ENCODE measurements at places on chromosomes 3 and 15.
A peak's percentile ranks its signal among the peaks of the same experiment; 100 is the strongest.

- H3K36me3 ChIP-seq, result no peaks in the 10 kb centered on the region
- DNase-seq, result no peak
- no peaks in the 10 kb centered on the region for H3K4me1 ChIP-seq
Measured at GRCh38 chr15:68655686-68656437, 77.1 kb downstream of the CORO2B start.

GRCh38 chr3:147030274-147030673, 376.1 kb downstream of the ZIC4 start:
- no peaks in the 10 kb centered on the region for H3K27me3 ChIP-seq
- no peaks in the 10 kb centered on the region for H3K36me3 ChIP-seq
- no peak overlapping the region for H3K4me3 ChIP-seq
- H3K4me1 ChIP-seq, result no peaks in the 10 kb centered on the region

DNA sequence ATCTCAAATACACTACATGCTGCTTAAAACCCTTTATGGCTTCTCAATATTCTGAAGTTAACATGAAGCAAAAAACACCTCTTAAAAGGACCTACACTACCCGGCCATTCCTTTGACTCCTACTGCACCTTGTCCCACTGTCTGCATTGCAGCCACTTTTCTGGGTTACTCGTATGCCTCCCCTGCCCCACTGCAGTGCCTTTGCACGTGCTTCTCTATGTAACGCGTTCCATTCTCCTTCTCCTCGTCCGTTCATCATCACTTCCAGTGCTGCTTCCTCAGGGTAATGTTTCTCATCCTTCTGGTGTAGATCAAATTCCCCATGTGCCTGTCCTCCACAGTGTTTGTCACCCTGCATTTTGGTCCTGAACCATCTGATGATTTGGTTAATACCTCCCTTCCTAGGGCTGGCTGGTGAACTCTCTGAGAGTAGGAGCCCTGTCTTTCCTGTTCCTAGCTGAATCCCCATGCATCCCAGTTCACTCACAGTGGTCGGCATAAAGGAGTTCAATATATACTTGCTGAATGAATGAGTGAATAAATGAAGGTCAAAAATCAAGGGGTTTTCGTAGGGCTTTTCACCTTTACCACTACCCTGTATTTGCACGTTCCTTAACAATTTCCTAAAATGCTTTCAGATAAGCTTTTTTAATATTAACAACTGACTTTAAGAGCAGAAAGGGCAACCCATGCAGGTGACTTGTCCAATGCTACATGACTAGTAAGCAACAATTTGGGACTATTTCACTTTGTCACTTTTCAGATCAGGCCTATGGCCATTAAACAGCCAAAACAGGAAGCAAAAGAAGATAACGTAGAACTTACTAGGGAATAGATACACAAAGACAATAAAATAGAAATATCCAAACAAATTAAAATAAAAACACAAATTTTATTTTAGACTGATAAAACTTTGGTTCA, 2.4 kb upstream of the STT3B start:
- H3K4me3 ChIP-seq, result no peak overlapping the region
- H3K36me3 ChIP-seq, result peaks cover 37% of the 10 kb centered on the region
- no peak for DNase-seq
- H3K27ac ChIP-seq, result no peak overlapping the region
- H3K27me3 ChIP-seq, result no peaks in the 10 kb centered on the region

GRCh38 chr3:119636891-119637611, 23.3 kb downstream of the POPDC2 start:
- H3K27ac ChIP-seq, result no peak overlapping the region
- no peaks in the 10 kb centered on the region for H3K27me3 ChIP-seq
- no peaks in the 10 kb centered on the region for H3K4me1 ChIP-seq
- H3K4me3 ChIP-seq, result no peak overlapping the region

DNA sequence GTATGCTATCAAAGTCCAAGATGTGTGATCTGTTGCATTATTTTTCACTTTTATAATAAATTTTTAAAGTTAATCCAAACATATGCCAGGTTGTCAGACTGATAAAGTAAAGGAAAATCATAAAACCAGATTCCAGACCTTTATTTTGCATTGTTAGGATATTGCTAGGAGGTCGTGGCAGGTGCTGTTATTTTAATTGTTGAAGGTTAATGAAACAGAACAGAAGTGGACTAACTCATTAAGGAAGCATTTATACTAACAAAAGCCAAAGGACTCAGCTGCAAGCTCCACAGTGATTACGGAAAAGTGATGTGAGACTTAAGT, 63.1 kb downstream of the DCLK3 start:
- no peak overlapping the region for H3K4me3 ChIP-seq
- H3K4me1 ChIP-seq, result peaks cover 10% of the 10 kb centered on the region
- peaks cover 5% of the 10 kb centered on the region for H3K36me3 ChIP-seq
- H3K27ac ChIP-seq, result no peak overlapping the region
- H3K27me3 ChIP-seq, result no peaks in the 10 kb centered on the region

DNA sequence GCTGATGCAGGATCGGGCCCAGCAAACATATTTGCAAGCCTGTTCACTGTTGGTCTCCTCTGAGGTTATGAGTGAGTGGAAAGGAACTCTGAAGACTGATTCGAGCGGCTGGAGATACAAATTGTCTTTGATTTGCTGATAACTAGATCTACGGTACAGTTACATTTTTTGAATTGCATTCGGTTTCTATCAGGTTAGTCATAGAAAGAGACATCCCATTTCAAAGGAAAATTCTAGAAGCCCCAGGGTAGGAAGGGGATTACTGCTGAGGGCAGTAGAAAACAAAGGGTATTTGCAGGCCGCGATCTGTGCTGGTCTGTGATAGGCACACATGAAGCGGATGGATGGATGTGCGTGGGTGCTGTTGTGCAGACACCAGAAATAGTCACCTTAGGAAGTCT, 228.4 kb downstream of the ITPR1 start:
- H3K4me3 ChIP-seq, result no peak overlapping the region
- no peaks in the 10 kb centered on the region for H3K27me3 ChIP-seq
- H3K27ac ChIP-seq, result no peak overlapping the region
- H3K4me1 ChIP-seq, result peaks cover 20% of the 10 kb centered on the region
- no peaks in the 10 kb centered on the region for H3K36me3 ChIP-seq

DNA sequence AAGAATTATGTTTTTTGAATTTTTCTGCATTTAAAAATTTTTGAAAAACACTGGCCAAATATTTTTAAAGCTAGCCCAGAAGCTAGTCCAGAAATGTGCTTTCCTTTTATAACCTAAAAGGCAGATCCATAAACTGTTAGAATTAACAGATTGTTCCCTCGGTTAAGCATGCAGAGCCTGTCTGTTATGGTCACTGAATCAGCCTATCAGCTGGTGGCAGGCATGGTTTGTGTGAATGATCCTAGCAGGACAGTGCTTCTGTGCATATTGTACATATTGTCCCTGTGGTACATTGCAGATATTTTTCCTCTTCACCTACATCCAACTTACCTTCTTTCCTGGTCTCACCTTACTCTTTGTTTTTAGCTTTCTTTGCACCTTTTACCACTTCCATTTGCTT, 53.3 kb downstream of the RARB start:
- H3K36me3 ChIP-seq, result peaks cover 5% of the 10 kb centered on the region
- no peak overlapping the region for H3K4me3 ChIP-seq
- no peak for DNase-seq
- peak overlapping the region; percentile 29 for H3K27ac ChIP-seq
- H3K4me1 ChIP-seq, result peaks cover 32% of the 10 kb centered on the region

- no peak for DNase-seq
- H3K27ac ChIP-seq, result no peak overlapping the region
- no peaks in the 10 kb centered on the region for H3K4me1 ChIP-seq
- no peak overlapping the region for H3K4me3 ChIP-seq
- H3K36me3 ChIP-seq, result peaks cover 5% of the 10 kb centered on the region
Measured at GRCh38 chr15:56168394-56168793, 75.3 kb downstream of the RFX7 start.

- H3K27ac ChIP-seq, result no peak overlapping the region
- DNase-seq, result no peak
- H3K27me3 ChIP-seq, result peaks cover 54% of the 10 kb centered on the region
- H3K36me3 ChIP-seq, result no peaks in the 10 kb centered on the region
Measured at GRCh38 chr15:79653533-79653932, 221.4 kb downstream of the MINAR1 start.

Data from Calu3 (cell line).